ENCODE measurements at places on chromosomes 11 and 22.
A peak's percentile ranks its signal among the peaks of the same experiment; 100 is the strongest.

DNA sequence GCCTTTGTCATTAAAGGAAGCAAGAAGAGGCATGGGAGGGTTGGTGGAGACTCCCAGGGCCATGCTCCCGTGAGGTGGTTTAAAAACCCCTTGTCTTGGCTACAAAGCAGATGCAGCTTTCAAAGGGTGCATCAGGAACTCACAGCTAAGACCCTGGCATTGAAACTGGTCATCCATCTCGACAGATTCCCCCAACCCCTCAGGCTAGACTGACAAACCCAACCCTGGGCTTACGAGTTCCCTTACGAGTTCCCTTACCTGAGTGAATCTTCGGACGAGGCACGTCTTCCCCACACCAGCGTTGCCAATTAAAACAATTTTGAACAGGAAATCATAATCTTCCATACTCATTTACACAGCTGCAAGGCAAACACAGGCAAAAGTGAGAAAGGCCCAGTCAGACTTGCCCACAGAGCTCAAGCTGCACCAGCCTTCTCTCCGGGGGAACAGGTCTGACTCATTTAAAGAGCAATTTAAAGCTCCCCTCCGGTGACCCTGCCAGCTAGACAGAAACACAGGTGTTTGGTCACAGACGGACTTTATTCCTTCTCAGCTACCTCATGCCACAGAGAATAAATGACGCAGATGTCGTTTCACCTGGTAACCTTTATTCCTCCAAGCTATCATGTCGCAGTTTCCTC is 74.6 kb downstream of the RAB30 start:
- no peak for DNase-seq

- no peak for DNase-seq
Measured at GRCh38 chr11:105899772-105900171, 122.3 kb downstream of the MSANTD4 start.

- DNase-seq, result no peak
Measured at GRCh38 chr11:119699227-119699626, 29.8 kb downstream of the NECTIN1 start.

DNA sequence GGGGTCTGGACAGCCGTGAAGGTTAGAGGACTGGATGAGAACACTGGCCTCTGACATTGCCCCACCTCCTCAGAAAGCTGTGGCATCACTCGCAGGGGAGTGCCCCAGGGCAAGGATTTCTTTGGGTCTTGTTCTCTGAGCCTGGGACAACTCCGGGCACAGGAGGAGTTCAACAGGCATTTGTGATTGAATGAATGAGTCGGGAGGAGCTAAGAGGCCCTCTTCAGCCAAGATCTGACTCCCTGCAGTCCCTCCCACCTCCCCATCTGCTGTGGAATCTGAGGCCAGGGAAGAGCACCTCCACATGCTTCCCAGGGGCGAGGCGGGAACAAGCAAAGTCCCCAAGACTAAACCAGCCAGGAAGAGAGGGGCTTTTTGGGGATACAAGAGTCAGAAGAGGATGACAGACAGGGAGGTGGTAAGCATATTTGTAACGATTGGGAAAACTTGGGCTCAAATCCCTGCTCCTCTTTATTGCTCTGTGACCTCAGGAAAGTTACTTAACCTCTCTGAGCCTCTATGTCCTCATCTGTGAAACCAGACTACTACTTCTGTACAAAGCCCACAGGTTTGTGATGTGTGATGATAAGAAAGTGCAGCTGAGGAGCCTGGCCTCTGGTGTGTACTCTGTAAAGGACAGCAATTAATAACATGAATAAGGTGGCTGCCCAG is 6.4 kb downstream of the TP53I11 start:
- no peak for DNase-seq

GRCh38 chr22:19115628-19116027 is 6.6 kb downstream of the DGCR2 start:
- DNase-seq, result no peak

GRCh38 chr11:74949753-74950137 is 679 bp downstream of the SPCS2 start:
- no peak for DNase-seq

- no peak for DNase-seq
Measured at GRCh38 chr11:117417342-117417741, 89.7 kb downstream of the CEP164 start.

DNA sequence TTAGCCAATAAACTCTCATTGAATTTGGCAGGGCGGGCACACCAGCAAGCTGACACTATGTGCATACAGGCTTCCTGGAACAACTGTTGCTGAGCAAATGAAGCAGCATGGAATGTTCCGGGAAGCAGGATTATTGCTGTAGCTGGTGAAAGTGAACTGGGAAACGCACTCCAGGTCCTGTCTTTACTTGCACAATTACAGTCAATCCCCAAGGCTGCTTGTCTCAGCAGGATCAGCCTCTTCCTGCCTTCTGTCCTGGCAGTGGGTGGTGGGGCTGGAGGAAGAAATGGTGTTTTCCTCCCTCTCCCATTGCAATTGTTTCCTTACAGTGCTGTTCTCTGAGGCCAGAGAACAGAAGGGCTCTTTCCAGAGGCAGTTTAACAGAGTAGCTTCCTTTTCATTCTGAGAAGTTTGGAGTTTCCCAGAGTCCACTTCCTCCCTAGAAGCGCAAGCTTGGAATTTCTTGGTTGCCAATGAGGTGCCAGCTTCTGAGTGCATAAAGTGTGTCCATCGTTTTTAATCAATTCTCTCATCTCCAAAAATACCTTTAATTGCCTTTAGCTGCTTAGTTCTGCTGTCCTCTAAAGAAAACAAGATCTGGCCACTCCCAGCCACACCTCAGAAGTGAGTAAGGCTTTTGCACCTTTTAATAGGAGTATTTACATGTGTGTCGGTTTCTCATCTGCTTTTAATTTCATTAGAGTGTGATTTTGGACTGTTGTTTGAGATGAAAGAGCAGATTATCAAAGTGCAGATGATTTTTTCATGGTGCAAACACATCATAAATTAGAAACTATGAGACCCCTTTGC is 19.9 kb downstream of the CD44 start:
- DNase-seq, result no peak

- no peak for DNase-seq
Measured at GRCh38 chr22:33666279-33666960, 253.9 kb downstream of the LARGE1 start.

DNA sequence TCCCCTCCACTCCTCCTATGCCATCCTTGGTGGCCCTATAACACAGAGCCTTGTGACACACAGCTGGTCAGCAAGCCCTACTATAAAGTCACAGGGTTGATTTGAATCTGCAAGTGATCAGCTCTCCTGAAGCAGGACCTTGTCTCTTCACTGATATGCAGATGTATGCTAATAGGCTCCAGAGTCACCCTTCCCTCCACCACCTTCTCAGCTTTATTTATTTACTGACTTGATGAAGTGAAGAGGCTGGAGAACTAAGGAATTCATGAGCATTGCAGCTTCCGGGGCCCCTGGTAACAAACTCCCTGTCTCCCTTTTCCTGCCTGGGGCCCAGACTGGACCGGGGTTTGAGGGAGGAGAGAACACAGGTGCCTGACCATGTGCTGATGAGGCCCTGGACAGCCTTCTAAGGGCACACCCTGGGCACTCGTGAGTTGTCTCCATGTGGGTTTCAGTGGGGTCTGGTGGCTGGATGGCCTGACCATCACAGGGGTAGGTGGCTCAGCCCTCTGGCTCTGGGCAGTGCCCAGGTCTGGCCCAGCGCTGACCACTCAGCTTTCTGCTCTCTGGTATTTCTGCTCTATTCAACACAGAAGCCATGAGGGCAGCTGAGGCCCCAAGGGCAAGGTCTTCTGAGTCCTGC is 307.5 kb downstream of the NTM start:
- DNase-seq, result no peak

DNA sequence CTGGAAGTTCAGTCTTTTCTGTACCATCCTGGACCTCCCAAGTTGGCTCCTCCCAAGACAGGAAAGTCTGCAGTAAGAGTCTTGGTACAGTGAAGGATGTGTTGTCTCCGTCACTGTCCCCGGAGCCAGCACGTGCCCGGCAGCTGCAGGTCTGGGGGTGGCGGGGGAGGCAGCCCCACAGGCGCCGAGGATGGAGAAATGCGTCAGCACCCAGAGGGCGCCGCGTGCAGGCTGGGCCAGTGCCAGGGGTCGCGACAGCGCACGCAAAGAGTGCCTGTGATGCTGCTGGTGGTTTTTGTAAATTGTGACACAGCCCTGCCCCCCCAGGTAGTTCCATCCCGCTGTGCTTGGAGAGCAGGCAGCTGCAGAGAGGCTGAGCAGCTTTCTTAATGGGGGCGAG is 1200.5 kb downstream of the BRD1 start:
- DNase-seq, result no peak

GRCh38 chr22:41725510-41726110 is 26.3 kb downstream of the MEI1 start:
- DNase-seq, result no peak

DNA sequence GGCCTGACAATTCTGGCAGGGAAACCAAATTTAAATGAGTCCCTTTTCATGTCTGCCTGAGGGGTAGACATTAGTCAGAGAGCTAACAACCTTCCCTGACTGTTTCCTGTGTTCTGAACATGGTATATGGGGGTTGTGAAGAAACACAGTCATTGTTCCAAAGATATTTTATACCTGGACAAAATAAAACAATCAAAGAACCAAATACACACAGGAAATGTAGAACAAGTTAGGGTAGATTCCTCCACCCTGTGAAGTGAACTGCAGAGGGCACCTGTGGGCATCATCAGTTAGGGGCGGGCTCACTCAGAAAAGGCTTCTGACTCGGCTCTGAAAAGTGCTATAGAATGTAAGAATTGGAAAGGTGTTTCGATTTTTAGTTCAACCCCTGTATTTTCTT is 231.9 kb upstream of the CADM1 start:
- no peak for DNase-seq

DNA sequence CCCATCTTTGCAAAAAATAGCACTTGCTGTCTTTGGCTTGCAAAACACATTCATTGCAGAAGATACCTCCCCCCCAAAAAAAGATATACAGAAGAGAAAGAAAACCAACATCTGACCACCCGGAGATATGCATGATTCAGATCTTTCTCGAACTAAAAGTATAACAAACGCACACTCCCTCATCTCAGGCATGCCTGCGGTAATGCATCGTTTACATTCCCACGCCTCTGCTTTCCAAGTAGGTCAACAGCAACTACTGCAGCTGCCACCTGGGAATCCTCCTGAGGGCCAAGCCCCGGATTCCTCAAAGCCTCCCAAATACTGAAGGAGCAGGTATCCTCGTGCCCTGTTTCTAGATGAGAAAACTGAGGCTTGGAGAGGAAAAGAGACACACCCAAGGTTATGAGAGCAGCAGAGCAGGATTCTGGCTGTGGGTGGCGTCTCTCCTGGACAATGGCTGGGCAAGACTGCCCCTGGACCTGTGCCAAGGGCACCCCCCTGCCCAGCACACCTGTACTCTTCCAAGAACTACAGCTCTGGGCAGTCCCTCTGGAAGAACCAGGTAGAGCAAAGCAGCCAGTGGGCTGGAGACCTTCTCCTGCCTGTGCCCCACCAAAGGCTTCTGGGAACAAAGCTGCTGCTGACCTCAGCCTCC is 38.1 kb downstream of the NUP50 start:
- DNase-seq, result no peak

DNA sequence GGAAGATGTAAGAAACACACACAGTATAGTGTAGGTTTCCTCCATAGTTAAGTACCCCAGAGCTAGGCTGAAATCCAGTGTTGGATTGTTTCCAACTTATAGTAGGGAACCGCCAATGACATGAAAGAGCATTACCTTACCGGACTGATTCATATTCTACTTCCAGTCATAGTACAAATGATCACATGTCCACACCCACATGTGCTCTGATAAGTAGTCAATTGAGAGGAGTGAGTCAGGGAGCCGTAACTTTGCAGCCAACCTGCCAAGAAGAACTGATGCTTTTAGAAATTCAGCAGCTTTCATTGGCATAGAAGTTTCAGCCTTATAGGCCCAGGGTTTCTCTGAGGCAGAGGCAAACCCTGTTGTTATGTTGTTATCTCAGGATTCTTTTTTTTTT is 240.6 kb downstream of the ETS1 start:
- no peak for DNase-seq

GRCh38 chr11:95322539-95322938 is 91.5 kb upstream of the SESN3 start:
- no peak for DNase-seq

DNA sequence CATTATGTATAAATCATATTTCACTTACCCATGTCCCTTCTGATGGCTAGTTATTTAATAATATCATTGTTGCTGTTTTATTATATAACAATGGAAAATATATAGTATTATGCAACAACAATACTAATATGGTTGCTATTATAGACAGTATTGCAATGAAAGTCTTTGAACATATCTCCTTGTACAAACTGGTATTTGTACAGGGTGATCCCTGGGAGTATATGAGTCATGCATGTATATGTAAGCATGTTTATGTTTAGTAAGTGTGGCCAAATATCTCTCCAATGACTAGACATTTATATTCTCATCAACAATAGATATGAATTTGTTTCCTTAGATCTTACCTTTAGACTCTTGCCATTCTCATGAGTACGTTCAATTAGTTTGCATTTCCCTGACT is 55.9 kb downstream of the KCNC1 start:
- no peak for DNase-seq

DNA sequence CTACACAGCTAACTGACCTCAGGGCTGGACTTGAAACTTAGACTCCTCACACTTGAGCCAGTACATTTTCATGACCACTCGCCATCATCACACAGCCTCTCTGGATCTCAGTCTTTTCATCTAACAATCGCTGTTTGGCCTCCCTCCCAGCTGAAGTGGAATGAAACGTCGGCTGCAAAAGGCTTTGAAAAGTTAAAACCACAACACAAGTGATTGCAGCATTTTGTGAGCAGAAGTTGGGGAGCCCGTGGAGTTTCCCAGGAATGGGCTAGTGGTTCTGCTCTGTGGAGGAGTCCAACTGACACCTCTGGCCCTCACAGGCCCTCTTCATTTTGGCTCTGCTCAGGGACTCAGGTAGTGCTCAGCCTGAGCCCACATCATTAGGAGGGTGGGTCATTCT is 35.9 kb upstream of the TRIM29 start:
- DNase-seq, result no peak

DNA sequence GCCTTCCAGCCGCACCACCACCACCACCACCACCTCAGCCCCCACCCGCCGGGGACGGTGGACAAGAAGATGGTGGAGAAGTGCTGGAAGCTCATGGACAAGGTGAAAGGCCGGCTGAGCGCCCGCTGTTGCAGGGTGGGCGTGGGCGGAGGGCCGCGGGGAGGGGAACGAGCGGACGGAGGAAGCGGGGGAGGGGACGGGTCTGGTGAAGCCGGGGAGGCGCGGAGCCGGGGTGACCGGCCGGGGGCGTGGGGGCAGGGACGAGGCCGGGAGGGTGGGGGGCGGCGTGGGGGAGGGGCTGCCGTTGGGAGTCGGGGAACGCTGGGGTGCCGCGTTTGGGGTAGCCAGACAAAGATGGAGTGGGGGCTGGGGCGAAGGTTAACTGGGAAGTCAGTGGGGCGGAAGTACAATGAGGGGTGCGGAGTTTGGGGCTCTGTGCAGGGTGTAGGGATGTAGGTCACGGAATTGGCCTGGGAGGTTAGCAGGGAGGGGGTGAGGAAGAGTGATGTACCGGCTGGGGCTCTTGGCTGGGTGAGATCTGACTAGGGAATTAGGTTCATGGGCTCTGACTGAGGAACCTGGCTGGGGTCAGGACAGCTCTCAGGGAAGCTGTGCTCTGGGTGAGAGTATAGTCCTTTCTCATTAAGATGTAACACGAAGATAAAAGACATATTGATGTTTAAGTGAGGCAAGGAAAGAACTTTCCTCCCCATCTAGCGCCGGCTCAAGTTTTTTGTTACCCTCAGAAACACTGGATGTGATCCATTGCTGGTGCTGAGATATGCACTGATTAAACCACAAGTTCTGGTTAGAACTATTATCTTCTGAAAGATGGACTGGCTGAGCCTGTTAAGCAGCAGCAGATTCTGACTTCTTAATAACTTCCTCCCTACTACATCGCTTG is 624 bp downstream of the CBL start:
- peak; percentile 23 for DNase-seq
